ENCODE measurements at places on chromosomes 5 and 9. TPM values are rescaled to one million over a fixed set of nuclear protein-coding genes. Genes with fewer than 3 reads are reported as not detected.

DNA sequence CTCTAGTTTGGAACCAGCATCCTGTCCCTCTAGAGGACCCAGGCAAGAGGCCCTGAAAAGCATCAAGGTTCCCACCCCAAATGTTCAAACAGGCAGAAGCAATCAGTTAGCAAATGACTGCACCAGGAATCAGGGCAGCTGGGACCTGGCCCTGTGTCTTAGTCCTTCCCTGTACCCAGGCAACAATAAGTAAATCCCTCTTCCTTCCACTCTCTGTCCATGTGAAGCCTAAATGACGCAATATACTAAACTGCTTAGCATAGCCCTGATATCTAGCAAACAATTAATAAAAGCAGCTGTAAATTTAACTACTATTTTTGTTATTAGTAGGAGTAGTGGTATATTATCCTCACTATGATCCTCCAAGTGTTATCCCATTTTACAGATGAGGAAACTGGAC lies 13.2 kb upstream of the ADRA1B start:
- peak; percentile 33 for DNase-seq

- DNase-seq, result no peak
These were observed 458.2 kb downstream of the GADD45G start for GRCh38 chr9:90062982-90063381.

- no peak for DNase-seq
These were observed 75.8 kb downstream of the SMIM23 start for GRCh38 chr5:171861381-171861780.

The LCN9 gene
- not detected for total RNA-seq

The ESM1 gene
- not detected for total RNA-seq

The GZMA gene
- not detected for total RNA-seq

The C9orf50 gene
- total RNA-seq, result not detected

The PPP2R2B gene
- total RNA-seq, result under 0.01 TPM

Measured in bronchial epithelial cell (primary cell).